Activated CD4-positive, alpha-beta T cell treated with anti-CD3 and anti-CD28 coated beads, Interleukin-2, amount 10 ng/mL, durations not matched to agents 24 days and 14 days (primary cell): ENCODE measurements at places on chromosomes 11 and 22.

DNA sequence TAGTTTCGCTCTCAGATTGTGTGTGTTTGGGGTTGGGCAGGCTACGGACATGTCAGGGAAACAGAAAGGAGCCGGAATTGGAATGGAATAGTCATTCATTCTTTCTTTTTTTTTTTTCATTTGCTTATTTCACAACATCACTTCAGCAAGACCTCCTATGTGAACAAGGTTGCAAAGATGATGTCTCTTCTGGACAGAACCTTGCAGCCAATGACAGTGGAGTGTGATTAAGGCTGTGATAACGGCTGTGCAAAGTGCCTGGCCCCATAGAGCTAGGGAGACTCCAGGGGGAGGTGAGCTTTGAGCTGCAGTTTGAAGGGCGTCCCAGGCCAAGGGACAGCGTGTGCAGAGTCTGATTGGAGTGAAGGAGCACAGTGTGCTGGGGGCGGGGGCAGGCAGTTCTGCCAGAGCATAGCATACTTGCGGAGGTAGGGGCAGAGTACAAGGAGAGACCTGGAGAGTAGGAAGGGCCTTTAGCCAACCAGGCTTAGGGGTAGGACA is 3.4 kb downstream of the TIGD3 start:
- DNase-seq, result no peak

GRCh38 chr11:67255864-67256263 is 10.4 kb upstream of the GRK2 start:
- DNase-seq, result no peak

- no peak for DNase-seq
These were observed 21.8 kb downstream of the OR5AN1 start for GRCh38 chr11:59380263-59381059.

DNA sequence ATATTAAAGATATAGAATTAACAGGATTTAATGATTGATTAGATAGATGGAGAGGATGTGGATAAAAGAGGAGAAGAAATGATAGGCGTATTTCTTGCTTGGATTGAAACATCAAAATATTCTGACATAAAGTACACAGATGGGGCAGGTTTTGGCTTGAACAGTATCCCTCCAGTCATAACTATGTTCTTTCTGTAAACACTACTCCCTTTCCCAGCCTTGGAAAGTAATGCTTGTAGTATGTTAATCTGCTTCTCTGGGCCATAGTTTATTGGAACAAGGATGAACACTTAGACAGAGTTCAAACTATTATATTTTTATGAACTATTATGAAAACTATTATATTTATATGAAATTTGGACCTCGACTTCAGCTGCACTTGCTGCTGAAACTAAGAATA is 419.2 kb downstream of the AASDHPPT start:
- DNase-seq, result no peak

DNA sequence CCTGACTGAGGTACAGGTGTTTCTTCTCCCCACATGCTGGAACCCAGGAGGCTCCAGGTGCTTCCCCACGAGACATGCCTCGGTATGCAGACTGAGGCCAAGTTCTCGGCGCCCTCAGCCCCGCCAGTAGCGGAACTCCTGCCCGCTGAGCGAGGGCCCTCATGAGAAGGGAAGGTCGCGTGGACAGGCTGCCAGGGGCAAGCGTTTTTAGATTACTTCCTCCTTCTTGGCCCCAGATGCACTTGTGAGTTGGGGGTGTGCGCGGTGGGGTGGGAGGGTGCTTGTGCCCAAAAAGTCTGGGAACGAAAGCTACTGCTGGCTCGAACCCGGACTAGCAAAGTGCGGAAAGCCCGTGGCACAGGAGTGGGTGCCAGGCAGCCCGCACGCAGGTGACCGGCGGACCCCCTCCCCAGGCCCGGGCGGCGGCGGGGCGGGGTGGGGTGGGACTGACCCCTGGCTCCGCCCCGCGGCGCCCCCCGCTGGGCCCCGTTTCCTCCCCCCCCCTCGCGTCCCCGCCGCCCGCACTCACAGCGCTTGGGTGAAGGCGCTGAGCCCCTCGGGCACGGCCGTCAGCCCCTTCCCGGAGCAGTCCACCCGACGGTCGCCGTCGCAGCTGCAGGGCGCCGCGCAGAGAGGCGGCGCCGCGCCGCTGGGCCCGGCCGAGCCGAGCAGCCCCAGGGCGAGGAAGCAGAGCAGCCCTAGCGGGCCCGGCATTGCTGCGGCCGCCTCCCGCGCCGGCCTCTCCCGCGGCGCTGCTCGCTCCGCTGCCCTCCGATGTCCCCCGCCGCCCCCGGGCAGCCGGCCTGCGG is 797 bp downstream of the LGR4 start:
- peak; percentile 60 for DNase-seq

DNA sequence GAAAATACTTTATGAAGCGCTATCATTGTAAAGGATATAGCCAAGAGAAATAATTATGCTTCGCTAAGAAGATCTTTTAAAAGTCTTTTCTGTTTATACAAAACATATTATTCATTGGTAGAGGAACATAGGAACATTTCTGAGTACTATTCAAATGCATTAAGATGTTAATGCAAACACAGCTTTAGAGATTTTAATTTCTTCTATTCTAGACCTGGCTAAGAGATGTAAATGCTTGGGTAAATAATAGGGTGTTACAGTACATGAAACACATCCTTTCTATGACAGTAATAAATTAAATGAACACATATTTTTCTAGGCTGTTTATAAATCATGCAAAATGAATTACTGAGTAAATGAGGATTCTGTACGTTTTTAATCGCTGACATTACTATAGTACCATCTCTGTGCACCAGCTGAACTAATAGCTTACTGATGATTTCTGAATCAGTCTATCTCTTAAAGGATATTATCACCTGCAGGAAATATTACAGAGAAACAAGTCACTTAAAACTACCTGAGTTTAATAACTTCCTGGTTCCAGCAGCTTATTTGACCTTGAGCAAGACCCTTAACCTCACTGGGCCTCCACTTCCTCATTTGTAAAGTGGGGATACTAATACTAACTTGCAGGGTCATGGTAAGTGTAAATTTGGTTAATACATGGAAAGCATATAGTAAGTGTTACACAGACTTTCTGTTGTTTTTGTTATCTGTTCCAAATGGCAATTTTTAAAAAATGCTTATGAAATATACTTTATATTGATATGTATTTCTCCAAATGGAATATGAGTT is 344.9 kb downstream of the DYNC2H1 start:
- no peak for DNase-seq

- no peak for DNase-seq
These were observed 42.8 kb downstream of the EXT2 start for GRCh38 chr11:44138286-44138685.

- peak; percentile 65 for DNase-seq
These were observed 4.0 kb downstream of the NLRX1 start for GRCh38 chr11:119172513-119172912.

DNA sequence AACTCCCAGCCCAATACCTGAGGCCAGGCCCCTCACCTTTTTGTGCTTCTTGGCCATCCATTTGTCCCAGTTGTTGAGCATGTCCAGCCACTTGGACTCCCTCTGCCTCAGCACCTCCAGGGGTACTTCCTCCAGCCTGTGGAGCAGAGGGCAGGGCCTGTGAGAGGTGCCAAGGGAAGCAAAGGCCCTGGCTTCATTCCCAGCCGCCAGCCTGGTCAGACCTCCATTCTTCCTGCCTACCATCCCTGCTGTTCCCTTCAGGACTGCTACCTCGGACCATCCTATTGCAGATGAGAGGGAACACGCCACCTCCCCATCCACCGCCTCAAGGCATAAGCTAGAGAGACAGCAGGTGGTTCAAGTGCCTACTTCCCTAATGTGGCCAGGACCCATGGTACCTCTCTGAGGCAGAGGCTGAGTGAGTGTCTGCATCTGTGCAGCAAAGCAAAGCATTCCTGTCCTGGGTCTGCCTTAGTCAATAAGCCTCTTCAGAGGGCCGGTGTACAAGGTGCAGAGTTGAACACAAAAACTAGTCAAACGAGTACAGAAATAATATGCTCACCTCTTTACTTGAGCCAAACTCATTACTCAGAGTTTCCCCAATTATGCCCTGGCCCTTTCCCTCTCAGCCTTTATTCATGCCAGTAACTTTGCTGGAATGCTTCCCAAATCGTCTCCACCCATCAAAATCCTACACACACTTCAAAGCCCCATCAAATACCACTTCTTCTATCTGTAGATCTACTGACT is 15.4 kb upstream of the CASTOR1 start:
- no peak for DNase-seq

GRCh38 chr11:11471201-11471600 is 118.2 kb upstream of the CSNK2A3 start:
- no peak for DNase-seq

DNA sequence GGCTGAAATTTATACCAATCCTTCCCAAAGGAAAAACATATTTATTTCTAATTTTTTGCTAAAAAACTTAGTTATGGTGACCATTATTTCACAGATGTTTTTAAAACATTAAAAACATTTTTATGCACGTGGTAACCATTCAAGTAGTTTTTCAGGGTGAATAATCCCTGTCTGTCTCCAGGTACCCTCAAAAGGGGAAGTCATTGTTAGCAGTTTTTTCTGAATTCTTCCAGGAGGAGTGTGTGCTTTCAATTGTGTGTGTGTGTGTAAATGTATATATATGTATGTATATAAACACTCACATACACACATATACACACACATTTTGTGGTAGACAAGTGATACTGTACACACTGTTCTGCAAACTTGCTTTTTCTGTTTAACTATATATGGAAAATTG is 43.9 kb downstream of the MIAT start:
- no peak for DNase-seq

- DNase-seq, result no peak
These were observed 53.3 kb downstream of the PANX1 start for GRCh38 chr11:94181943-94182342.

- DNase-seq, result no peak
These were observed 314 bp downstream of the RIC8A start for GRCh38 chr11:207863-208180.

DNA sequence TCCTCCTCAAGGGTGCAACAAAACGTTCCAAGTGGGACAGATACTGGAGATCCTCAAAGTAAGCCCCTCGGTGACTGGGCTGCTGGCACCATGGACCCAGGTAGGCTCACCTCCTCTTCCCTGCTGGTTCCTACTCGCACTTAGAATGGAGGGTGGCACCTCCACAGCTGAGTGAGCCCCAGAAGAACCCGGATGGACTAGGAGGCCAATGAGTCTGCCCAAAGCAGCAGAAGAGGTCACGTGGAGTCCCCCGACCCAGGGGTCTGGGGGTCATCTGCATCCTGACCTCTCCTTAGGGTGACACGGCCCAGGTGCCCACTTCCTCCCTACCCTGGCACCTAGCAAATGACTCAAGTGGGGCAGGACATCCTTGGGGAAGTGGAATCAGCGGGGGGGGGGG is 4.4 kb downstream of the APOL1 start:
- DNase-seq, result no peak

DNA sequence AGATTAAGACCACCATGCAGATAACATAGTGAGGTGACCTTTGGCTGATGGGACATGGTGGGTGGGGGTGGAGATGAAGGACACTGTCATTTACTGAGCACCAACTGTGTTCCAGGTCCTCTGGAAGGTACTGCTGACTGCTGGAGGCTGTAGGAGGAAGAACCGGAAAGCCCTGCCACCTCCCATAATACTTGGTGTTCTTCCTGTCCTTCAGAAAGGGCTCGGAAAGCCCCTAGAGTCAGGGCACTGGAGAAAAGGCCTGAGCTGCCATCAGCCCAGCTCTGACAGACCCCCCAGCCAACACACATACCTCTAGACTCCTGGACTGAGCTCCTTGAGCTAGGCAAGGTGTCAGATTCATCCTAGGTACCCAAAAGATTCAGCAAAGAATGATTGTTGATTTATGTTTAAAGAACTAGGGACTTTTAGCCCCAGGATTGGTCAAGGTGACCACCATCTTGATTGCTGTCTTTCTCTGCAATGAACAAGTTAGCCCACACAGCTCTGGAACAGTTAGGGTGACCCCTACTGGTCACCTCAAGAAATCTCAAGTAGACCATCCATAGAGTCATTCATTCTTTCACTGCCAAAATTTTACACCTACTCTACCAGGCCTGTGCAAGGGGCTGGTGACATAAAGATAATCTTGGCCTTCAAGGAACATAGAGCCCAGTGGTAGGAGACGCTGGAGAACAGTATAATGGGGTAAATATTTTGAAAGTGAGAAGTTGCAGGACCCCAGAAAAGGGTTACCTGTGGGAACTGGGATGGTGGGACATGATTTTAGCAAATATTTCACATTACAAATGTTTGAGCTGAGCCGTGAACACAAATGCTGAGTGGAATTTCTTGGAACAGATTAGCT is 39.4 kb downstream of the IRAG1 start:
- peak; percentile 80 for DNase-seq

DNA sequence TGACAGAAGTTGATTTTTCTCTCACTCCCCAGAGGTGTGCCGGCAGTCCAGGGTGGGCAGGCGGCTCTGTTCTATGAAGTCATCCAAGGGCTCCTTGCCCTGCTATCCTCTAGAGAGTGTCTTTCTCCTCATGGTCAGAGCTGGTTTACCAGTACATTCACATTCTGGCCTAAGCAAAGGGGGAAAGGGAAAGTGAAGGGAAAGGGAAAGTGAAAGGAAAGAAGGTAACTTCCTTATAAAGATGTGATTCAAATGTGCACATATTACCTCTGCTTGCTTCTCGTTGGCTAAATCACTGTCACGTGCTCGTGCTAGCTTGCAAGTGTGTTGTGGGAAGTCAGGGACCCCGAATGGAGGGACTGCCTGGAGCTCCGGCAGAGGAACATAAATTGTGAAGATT is 2.9 kb upstream of the HTATIP2 start:
- DNase-seq, result peak; percentile 83

GRCh38 chr22:22386602-22387385 is 121.7 kb downstream of the ZNF280B start:
- DNase-seq, result no peak

GRCh38 chr11:12617632-12618031 is 56.6 kb upstream of the TEAD1 start:
- DNase-seq, result no peak

DNA sequence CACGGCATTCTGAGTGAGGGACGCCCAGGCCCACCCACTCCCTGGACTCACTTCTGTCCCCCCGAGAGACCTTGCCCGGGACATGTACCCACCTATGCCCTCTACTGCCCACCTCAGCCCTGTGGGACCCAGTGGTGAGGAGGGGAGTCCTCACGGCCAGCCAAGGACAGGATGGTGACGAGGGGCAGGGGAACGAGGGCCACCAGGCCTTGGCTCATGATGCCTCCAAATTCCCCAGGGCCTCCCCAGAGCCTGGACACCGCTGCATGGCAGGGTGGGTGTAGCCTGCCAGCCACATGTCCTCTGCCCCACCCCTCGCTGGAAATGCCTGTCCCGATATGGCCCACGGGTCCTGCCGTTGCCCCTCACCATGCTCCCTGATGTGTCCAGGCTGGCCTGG is 26.1 kb downstream of the TSPAN4 start:
- no peak for DNase-seq
